RWPE2 (cell line): ENCODE measurements at places on chromosomes 1 and 21.

DNA sequence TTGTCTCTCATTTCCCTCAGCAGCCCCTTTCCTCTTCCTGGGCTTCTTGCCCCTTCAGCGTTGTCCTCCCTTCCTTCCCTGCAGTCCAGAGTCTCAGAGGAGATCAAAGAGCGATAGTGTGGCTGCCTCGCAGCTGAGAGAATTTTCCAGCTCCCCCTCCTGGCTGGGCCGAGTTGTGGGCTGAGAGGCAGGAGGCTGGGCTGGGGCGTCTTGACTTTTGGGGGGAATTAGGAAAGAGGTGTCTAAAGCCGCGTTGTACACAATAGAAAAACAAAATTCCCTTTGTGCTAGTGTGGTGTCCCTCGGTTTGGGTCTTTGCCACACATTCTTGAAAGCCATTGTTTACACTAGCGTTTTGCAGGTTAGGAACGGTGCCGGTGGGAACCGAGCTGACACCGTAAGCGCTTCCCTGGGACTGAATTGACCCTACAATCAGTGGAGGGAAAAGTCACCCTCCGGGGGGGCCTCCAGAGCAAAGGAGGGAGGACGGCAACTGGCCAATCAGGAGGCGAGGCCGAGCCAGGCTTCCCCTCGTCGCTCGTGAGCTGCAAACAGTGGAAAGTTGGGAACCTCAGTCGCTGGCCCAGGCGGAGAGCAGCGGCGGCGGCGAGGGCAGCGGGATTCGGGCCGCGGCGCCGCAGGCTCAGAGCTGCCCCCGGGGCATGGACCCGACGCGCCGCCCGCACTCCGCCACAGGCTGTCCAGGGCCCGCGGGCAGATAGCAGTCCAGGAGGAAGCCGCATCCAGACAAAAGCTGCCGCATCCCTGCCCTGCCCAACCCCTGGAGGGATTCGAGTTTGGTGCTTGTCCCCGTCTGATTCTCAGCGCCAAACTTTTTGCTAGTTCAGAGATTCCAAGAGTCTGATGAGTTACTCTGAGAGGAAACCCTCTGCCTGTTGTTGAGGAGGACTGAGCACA, at the start of gene HMCN1:
TSS of gene HMCN1 (plus strand) at position 574 of the 918 bp plus-strand sequence. CDS start 389 bp downstream, outside the sequence.
- DNase-seq, result no peak

- DNase-seq, result no peak
Measured at GRCh38 chr1:234886081-234886984, 242.3 kb downstream of the TOMM20 start.

GRCh38 chr1:181043025-181043888, 9.5 kb downstream of the MR1 start:
- DNase-seq, result no peak

GRCh38 chr21:17537299-17537698, 24.5 kb downstream of the CXADR start:
- DNase-seq, result no peak

GRCh38 chr1:11550664-11551283, 71.8 kb downstream of the DISP3 start:
- DNase-seq, result no peak

DNA sequence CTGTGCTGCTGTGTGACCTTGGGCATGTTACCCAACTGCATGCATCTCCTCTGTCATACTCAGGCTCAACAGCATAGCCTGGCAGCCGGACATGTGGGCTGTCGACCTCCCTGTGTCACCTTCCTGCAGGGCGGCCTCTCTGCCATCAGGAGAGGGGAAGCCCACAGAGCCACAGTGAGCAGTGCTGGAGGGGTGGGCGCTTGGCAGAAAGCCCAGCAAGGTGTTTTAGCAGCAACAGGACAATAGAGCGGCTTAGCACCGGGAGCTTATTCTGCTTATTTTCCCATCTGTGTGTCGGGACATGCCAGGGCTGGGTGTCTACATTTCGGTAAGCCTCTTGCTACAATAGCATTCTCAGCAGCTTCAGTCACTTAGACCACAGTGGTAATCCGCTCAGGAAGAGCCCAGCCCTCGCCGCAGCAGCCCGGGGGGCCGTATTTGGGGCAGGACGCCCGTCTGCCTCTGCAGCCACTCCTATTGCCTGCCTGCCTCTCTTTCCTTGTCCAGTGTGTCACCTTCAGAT, 22.8 kb upstream of the CDK18 start:
- no peak for DNase-seq
